ENCODE measurements at places on chromosomes 12 and 14. TPM values are rescaled to one million over a fixed set of nuclear protein-coding genes. Genes with fewer than 3 reads are reported as not detected.

GRCh38 chr14:65496178-65496993 lies 83.9 kb downstream of the FUT8 start:
- no peak for DNase-seq

GRCh38 chr12:25942709-25943108 lies 15.8 kb upstream of the RASSF8 start:
- no peak for DNase-seq

DNA sequence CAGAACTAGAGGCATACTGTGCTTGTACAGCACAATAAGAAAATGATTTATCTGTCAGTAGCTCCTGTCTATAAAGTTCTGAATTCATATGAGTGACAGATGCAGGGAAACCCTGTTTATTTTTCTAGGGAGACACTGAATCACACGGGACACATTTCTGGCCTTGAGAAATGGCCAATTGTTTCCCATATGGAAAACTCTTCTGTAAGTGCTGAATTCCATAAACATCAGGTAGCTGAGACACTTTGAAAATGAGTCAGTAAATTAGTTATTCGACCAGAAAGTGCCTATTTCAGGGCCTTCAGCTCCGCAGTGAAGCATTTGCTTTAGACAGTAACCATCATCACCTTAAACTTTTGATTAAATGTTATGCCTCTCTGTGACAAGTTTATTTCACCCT lies 184.4 kb downstream of the TMEM132D start:
- no peak for DNase-seq

- no peak for DNase-seq
These were observed 24.7 kb downstream of the ANKLE2 start for GRCh38 chr12:132736913-132737312.

GRCh38 chr12:111361717-111362576 lies 6.9 kb downstream of the PHETA1 start:
- DNase-seq: no peak

- DNase-seq: no peak
These were observed 70.3 kb downstream of the GALNT4 start for GRCh38 chr12:89454080-89454848.

The PROX2 gene
- 0.16 TPM for total RNA-seq

The KCNJ8 gene
- 3.2 TPM for total RNA-seq

The INHBE gene
- not detected for total RNA-seq

Data from dorsolateral prefrontal cortex (tissue), 122 donors.